Fibroblast of lung (primary cell): ENCODE measurements at places on chromosomes 5 and 9.

DNA sequence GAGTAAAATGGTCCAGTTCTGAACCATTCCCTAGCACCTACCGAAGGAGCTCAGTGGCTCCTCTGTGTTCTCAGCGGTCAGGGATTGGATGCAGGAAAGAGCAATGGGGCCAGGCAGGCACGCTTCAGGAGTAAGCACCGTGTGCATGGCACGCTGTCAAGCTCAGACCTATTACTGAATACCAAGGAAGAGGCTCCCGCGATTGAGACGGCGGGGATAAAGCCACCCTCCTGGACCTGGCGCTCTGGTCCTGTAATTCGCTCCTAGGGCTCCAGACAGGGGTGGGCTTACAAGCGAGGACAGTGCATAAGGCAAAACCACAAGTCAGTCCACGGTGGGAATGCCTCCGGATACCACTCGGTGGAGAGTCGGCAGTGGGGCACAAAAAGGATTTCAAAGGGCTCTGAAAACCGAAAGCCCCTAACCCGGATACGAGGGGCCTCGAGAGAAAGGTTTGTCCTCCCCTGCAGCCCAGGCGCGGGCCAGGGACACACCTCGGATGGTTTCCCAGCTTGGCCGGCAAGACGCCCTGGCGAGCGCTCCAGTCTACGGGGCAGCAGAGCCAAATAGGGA lies 988 bp downstream of the OXCT1 start:
- peak; percentile 46 for DNase-seq

DNA sequence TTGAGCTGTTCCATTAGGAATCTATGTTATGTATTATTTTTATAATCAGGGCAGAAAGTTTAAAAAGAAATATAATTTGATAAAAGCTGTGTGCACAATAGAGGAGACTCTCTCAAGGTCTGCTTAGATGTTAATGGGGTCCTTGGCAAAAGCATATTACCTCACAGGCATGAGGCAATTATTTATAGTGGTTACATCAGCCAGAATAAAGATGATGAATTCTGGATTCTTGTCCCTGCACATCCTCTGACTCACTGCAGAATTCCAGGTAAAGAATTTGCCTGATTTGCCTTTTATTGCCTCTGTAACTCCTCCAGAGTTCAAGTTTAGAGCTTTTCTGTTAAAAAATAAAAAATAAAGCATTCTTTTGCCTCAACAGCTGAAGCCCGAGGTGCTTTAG lies 253.6 kb downstream of the MAST4 start:
- DNase-seq = peak; percentile 71

DNA sequence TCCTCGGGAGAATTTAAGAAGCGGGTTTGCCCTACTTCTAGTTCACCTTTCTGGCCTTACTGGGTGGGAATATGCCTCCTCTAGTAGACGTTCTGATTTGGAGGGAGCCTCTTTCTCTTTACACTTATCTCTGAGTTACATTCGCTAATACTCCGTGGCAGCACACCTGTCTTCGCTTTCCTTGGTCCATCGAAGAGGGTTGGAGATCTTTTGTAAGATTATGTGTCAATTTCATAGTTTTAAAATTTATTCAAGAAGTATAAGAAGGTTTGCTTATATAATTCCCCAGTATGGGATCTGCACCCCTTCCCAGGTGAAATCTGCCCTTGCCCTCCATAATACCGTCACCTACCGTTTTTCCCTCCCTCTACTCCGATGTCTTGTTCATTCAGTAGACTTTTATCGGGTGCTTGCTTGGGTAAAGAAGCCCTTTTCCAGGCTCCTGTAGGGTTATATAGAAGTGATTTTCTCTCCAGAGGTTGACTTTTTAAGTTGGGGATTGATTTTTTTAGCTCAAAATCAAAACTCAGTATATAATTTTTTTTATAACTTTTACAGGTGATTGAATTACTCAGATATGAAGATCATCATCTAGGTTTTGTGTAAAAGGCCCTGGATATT lies 1.1 kb downstream of the GPBP1 start:
- no peak for DNase-seq

- no peak for DNase-seq
Measured at GRCh38 chr5:62596096-62596495, 17.5 kb downstream of the LRRC70 start.

GRCh38 chr5:68303038-68303738 lies 87.6 kb downstream of the PIK3R1 start:
- DNase-seq = peak; percentile 73

GRCh38 chr5:168480601-168481000 lies 5.7 kb upstream of the RARS1 start:
- no peak for DNase-seq

DNA sequence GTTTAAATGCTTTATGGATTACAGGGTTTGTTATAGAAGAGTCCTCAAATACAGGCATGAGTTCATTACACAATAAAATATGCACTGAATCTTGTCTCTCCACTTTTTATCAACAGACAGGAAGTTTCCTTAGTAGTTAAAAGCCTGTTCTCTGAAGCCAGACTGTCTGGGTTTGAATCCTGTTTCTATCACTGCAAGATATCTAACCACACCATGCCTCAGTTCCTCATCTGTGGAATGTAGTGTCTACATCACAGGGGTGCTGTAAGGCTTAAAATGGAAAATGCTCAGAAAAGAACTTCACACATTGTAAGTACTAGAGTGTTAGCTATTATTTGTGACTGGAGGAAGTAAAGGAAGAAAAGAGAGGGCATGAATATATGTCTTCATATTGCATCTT lies 9.3 kb downstream of the LIX1 start:
- no peak for DNase-seq

DNA sequence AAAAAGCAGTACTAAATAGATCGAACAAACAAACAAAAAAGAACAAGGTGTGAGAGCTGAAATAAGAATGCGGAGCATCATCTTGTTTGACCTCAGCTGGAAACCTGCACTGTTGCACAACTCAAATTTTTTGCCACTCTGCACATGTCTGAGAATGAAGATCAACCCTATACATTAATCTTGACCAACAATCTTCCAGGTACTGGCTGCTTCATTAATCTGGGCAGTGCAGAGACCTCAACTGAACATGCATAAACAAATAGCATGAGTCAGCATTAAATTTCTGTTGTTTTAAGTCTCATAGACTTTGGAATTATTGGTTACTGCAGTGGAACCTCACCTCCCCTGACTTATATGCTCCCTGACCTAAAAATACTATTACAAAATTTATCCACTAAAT lies 114.6 kb upstream of the FTMT start:
- DNase-seq = no peak

GRCh38 chr5:83524991-83525390 lies 53.4 kb downstream of the VCAN start:
- DNase-seq = no peak

GRCh38 chr5:55988979-55989638 lies 5.7 kb downstream of the IL6ST start:
- DNase-seq = no peak

- DNase-seq = peak; percentile 83
Measured at GRCh38 chr5:55172051-55172899, 702 bp downstream of the CDC20B start.

- DNase-seq = no peak
Measured at GRCh38 chr5:58774937-58775336, 192.1 kb downstream of the RAB3C start.

GRCh38 chr5:139760066-139761056 lies 35.2 kb upstream of the PSD2 start:
- no peak for DNase-seq

GRCh38 chr9:18626046-18626698 lies 152.2 kb downstream of the ADAMTSL1 start:
- DNase-seq = no peak

GRCh38 chr9:27628311-27628710 lies 55.0 kb upstream of the C9orf72 start:
- no peak for DNase-seq

DNA sequence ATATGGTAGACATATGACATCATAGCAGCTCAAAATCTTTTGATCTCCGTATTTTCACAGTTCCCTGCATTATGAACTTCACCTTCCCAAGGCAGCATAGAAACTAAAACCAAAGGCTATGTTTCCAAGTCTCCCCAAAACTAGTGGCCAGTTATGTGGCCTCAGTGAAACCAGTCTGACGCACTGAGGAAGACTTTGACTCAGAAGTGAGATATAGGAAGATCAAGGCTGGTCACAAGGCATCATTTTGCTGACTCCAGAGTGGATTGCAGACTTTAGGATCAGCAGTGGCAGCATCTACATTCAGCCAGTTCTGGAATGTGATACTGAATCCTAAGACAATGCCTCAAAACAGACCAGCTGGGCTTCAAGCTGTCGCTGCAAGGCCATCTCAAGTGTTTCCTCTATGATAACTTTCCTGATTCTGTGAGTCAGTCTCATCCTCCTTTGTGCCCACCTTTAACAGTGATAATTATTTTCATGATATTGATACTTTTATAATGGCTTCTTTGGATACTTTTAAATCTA lies 34.4 kb upstream of the ELL2 start:
- DNase-seq = no peak

DNA sequence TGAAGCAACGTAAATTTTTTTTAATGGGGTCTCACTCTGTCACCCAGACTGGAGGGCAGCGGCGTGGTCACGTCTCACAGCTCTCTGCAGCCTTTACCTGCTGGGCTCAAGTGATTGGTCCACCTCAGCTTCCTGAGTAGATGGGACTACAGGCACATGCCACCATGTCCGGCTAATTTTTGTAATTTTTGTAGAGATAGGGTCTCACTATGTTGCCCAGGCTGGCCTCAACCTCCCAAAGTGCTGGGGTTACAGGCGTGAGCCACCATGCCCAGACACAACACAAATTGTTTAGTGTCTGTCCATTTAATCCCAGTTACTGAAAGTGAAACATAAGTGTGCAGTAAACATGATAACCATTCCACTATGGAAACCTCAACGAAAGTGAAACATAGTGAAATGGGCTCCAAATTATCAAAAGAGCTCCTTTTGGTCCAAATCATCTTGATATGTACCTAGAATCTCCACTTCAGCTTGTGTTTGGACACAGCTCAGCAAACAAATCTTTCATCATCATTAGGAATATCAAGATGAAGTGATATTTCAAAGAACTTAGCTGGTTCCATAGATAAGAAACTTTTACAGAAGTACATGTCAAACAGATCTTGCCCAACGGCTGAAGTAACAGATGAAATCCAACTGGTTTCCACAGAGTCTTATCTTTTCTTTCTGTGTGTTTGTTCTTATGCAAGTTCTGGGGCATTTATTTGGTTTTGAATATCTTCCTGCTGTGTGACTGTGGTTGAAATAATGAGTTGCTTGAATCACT lies 41.2 kb upstream of the PLPP1 start:
- DNase-seq = peak; percentile 90

DNA sequence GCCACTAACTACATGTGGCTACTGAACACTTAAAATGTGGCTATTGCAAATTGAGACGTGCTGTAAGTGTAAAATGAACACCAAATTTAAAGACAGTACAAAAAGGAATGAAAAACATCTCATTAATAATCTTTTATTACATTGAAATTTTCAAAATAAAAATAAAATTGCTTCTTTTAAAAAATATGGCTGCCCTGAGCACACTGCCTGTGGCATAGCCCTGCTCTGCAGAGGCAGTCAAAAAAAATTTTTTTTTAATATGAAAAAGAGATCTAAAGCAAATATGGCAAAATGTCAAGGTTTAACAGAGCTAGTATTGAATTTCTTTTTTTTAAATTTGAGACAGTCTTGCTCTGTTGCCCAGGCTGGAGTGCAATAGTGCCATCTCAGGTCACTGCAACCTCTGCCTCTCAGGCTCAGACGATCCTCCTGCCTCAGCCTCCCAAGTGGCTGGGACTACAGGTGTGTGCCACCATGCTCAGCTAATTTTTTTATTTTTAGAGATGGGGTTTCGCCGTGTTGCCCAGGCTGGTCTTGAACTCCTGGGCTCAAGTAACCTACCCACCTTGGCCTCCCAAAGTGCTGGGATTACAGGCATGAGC lies 25.6 kb downstream of the CARNMT1 start:
- no peak for DNase-seq

- no peak for DNase-seq
Measured at GRCh38 chr9:88821033-88821745, 170.1 kb upstream of the S1PR3 start.

- DNase-seq = no peak
Measured at GRCh38 chr5:16618138-16618897, 1.5 kb upstream of the RETREG1 start.

DNA sequence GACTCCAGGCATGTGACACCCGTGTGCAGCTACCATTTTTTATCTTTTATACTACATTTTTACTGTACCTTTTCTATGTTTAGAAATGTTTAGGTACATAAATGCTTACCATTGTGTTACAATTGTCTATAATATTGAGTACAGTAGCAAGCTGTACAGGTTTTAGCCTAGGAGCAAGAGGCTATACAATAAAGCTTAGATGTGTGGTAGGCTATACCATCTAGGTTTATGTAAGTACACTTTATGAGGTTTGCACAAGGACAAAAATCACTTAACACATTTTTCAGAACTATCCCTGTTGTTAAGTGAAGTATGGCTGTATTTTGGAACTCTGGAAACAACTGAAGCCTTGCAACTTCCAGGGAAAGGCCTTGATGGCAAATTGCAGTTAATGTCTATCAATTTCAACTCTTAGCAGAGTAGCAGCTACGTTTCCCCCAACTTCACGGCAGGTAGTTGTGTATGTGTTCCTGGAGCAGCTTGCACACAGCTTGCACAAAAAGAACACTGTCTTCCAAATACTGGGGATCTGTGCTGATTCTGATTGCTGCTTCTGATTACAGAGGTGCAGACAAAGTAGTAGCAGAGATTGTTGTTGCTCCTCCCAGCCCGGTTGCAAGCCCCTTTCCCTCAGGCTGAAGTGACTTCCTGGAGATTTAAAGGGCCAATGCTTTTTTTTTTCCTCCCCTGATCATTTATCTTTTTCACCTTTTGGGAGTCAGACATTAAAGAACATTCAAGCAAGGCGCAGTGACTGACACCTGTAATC lies 30.0 kb downstream of the SIL1 start:
- no peak for DNase-seq
